Brain (organoid and tissue), 16 donors: ENCODE measurements at places on chromosomes 1 and 21. TPM values are rescaled to one million over a fixed set of nuclear protein-coding genes. Genes with fewer than 3 reads are reported as not detected.

BGLAP gene
- polyA plus RNA-seq: 2.9 TPM

DNA sequence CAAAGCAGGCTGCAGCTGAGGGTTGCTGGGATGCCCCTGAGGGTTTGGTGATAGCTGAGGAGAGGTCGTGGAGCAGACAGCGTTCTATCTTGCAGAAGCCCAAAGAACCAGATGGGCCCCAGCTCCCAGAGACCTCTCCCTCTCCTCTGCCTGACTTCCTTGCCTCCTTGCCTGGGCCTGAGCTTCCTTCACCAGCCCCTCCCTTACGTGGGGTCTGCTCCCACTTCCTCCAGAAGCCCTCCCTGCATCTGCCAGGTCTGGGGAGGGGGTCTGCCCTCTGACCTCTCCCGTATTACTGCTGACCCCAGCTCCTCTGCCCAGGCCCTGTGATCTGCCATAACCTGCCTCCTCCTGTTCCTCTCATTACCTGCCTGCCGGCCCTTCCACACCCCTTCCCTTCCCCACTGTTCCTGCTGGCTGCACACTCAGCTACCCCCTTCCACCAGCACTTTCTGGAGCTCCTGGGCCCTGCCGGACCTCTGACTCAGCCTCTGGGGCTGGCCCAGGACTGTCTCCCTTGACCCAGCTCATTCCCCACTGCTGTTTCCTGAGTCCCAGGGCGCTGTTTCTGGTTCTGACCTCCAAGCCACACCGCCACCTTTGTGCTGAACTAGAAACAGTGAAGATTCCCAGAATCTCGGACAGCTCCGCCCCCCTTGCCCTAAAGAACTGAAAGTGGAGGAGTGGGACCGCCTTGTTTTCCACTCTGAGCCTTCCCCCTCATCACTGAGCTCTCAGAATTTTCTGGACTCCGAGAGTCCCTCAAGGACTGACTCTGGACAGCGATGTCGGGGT is 237.7 kb upstream of the C1orf174 start:
- no peak for DNase-seq

GRCh38 chr1:44029911-44030604 is 1.2 kb downstream of the SLC6A9 start:
- peak; percentile 95 for DNase-seq

TMEM79 gene
- polyA plus RNA-seq: 8.4 TPM

DNA sequence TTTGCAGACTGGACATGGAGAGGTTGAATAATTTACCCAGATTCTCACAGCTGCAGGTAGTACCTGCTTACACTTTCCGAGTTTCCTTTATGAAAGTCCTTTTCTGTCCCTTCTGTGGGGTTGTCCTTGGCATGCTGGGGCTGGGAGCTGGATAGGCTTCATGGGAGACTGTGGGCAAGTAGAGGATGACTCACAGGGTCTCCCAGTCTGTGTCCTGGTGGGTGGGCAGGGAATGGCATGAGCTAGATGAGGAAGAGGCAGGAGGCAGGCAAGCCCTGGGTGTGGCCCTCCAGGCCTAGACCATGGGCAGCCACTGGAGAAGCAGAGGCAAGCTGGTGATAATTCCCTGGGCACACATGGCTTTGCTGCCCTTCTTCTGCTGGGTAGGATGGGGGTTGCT is 80.6 kb downstream of the NAV1 start:
- no peak for DNase-seq

GRCh38 chr1:154847891-154848290 is 22.2 kb downstream of the KCNN3 start:
- DNase-seq: peak; percentile 81

DNA sequence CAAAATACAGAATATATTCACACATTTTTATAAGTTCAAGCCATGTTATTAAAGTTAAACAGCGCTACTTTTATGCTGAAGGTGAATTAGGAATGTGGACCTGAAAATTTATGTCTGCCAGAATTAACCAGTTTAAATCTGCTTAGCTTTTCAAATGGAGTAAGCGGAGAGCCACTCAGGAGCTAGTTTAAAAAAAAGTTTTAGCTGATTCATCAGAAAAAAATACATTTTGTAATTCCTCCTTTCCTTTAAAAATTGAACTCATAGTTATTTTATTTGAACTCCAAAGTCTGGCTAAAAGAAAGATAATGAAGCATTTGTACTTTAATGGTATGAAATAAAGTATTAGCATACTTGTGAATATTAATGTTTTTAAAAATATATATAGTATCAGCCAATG is 21.2 kb downstream of the C21orf91 start:
- DNase-seq: no peak

- no peak for DNase-seq
Observed at GRCh38 chr1:34904236-34905097, 25.0 kb downstream of the DLGAP3 start.

DNA sequence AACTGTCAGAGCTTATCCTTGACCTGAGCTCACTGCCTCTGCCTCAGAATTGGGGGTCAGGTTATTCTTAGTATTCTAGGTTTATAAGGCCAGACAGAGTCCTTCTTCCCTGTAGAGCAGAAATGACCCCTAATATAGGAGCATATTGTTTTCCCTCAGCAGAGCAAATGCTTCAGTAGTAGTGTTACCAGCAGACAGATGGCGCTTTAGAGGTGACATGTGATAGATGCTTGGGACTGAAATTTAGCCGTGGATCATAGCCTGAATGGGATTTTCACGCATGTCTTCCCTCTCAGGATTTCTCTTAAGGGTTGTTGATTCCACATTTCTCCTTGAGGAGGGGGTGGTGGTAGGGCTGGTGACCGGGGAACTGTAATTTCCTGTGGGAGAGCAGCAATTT is 24.5 kb downstream of the ADARB1 start:
- DNase-seq: peak; percentile 87

AIRE gene
- not detected for polyA plus RNA-seq

NPR1 gene
- 1.8 TPM for polyA plus RNA-seq
